ENCODE measurements at places on chromosomes 1 and 21.

DNA sequence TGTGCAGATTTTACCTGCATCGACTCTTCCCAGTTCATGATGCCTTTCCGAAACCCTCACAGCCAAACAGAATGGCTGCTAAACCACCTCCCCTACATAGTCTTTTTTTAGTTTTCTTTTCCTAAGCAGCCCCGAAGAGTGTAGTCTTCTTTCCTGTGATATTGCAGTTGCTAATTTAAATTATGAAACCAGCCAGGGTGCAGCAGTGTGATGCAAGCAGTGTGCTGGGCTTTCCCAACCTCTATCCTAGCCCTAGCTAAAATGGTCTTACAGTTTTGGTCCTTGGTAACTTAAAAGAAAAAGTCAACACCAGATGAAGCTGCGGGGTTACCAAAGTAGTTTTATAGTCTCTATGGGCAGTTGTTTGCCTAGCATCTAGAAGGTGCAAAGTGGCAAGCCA is 82.0 kb upstream of the GCLM start:
- DNase-seq, result no peak

- no peak for DNase-seq
Observed at GRCh38 chr1:76807543-76808260, 59.6 kb upstream of the ST6GALNAC5 start.

DNA sequence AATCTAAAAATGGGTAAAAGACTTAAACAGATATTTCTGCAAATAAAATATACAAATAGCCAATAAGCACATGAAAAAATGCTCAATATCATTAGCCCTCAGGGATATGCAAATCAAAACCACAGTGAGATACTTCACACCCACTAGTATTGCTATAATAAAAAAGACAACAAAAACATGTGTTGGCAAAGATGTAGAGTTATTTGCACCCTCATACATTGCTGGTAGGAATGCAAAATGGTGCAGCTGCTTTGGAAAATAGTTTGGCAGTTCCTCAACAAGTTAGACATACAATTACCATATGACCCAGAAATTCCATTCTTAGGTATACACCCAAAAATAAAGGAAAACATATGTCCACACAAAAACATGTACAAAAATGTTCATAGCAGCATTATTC is 30.2 kb downstream of the ZZZ3 start:
- DNase-seq, result no peak

DNA sequence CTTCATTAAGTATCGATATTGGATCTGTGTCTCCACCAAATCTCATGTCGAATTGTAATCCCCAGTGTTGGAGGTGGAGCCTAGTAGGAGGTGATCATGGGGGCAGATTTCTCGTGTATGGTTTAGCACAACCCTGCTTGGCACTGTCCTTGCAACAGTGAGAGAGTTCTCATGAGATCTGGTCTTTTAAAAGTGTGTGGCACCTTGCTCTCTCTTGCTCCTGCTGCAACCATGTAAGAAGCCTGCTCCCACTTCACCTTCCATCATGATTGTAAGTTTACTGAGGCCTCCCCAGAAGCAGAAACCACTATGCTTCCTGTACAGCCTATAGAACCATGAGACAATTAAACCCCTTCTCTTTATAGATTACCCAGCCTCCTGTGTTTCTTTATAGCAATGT is 424.4 kb downstream of the NPHP4 start:
- no peak for DNase-seq

GRCh38 chr1:173852105-173852504 is 15.7 kb downstream of the GAS5 start:
- DNase-seq, result no peak

GRCh38 chr1:63294803-63295594 is 27.4 kb upstream of the FOXD3 start:
- no peak for DNase-seq

DNA sequence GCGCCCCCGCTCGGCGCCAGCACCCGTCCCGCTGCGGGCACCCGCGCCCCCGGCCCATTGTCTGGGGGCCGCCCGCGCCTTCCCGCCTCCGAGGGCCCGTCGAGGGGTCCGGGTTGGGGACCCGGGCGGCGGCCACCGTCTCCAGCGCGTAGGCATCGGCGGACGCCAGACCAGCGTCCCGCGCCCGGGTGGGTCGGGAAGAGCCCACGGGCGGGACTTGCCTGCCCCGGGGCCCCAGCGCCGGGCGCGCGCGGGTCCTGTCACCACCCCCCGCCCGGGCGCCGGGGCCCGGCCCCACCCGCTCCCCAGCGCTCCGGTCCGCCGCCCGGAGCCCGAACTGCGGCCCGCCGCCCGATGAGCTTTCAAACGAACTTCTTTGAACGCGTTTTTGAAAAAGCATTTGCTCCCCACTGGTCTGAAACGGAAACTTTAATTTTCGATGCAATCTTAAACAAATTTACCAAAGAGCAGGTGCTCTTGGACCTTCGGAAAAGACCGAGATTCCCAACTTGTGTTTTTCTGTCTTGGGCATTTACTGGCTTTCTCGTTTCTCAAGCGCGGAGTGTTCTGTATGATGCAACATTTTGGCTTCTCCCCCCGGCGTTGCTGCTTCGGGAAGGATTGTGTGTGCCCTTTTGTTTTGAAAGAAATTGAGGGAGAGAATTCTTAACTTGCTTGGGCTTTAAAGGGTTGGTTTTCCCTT is 615 bp downstream of the CLIC4 start:
- no peak for DNase-seq

GRCh38 chr1:215543191-215543606 is 23.9 kb upstream of the KCTD3 start:
- no peak for DNase-seq
